ENCODE measurements at places on chromosomes 1 and 21. TPM values are rescaled to one million over a fixed set of nuclear protein-coding genes. Genes with fewer than 3 reads are reported as not detected.

The BNIPL gene
- under 0.01 TPM for total RNA-seq

The TRIM62 gene
- 3.3 TPM for total RNA-seq

DNA sequence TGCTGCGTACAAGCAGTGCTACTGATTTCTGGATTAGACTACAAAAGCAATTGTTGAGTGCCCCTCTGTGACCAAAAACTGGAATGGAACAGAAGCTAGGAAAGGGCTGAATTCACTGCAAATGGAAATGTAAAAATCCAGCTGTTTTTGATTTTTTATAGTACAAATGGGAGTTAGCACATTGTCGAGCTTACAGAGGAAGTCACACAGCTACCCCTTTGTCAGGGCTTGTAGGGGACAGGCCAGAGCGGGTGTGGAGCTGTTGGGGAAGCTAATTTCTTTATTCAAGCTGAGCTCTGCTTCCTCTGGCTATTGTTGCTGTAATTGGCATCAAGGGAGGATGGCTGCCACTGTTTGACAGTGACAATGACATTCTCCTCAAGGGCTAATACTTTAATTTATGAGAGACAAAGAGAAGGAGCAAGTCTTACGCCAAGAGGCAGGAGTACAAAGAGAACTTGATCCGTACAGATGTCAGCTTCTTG is 96.1 kb downstream of the SLC35F3 start:
- no peak for DNase-seq

DNA sequence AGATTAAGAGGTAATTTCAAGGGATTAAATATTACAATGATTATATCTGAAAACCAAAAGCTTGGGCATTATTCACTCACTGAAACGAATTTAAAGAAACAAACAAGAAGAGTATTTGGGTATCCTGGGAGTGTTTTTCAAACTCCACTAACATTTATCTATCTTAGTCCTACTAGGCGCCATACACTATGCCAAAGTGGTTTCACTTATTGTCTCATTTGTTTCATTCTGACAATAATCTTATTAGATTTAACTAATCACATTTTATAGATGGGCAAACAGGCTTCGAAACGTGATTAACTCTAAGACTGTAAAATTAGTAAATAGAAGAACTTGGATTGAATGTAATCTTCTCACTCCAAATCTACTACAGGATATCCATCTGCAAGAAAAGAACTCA is 25.4 kb downstream of the ASH1L start:
- DNase-seq = no peak

DNA sequence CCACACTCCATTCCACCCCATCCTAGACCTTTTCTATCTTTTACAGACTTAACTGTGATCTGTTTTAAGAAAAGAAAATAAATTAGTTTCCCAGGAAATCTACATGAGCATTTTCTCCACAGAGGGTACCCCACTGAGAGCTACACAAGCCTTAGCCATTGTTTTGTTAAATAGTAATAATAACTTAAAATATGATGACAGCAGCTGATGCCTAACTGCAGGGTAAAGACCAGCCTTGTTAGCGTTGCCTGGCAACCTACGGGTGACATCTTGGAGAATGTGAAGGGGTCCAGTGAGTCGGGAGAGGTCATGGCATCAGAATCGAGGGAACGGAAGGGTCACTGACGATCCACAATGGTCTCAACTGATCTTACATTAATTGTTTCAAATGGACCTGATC is 233.2 kb upstream of the PBX1 start:
- DNase-seq = no peak
